ENCODE measurements at places on chromosomes 12 and 14.

DNA sequence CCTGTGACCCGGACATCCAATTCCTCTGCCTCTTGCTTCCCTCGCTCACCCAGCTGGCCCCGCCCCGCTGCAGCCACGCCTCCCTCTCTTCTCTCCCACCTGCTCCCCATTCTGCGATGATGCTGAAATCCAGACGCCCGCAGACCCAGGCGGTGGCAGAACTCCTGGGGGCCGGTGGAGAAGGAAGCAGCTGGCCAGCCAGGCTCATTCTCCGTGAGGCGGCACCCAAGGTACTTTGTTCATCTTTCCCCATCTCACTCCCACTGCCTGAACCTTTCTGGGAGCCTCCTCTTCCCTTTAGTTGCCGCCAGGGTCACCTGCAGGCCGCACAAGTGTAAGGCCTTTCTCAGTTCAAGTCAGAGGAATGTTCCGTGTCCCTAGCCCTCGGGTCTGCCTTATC lies 35.7 kb downstream of the FOXN4 start:
- no peak for DNase-seq

- no peak for DNase-seq
These were observed 308.4 kb upstream of the LRFN5 start for GRCh38 chr14:41298328-41298690.

- DNase-seq, result peak; percentile 73
These were observed 47.6 kb downstream of the TRAF3 start for GRCh38 chr14:102824832-102825231.

- DNase-seq, result no peak
These were observed 89.0 kb downstream of the PTPRR start for GRCh38 chr12:70831543-70831942.

DNA sequence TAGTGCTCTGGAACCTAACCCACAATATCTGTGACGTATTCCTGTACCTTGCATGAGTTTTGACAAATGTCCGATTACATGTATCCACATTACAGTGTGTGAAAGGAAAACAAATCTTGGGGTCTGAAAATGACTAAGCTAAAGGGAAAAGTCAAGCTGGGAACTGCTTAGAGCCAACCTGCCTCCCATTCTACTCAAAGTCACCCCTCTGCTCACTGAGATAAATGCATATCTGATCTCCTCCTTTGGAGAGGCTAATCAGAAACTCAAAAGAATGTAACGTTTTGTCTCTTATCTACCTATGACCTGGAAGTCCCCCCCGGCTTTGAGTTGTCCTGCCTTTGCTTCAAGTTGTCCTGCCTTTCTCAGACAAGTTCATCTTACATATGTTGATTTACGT lies 34.0 kb upstream of the KIF21A start:
- DNase-seq, result no peak

DNA sequence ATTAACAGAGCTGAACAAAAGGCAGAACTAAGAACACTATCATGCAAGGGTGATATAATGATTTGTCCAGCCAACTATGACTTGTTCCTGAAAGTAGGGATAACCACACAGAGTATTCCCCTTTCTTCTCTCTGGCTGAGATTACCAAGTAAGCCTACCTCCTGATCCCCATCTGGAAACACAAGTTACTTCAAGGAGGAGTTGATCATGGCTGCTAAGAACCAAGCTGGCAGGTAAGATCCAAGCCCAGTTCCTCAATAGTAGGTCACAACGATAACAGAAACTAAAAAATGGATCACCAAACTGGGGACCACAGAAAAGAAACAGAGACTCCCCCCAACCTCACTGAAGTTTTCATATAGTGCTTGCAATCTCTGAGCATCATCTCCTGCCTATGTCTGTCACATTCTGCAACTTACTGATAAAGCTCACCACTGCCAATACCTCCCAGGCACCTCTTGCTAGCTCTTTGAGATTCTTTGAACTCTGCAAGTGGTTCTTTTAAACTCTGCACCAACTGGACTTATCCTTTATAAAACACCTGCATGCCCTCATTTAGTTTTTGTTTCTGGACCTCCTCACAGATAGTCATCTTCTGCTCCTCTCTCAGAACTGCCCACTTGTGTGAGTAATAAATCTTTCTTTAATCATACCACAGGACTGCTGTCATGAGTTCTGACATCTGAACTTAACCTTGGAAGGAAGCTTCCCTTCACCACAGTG lies 76.6 kb downstream of the LRP6 start:
- no peak for DNase-seq

- no peak for DNase-seq
These were observed 310.6 kb downstream of the VRK1 start for GRCh38 chr14:97107760-97108159.

DNA sequence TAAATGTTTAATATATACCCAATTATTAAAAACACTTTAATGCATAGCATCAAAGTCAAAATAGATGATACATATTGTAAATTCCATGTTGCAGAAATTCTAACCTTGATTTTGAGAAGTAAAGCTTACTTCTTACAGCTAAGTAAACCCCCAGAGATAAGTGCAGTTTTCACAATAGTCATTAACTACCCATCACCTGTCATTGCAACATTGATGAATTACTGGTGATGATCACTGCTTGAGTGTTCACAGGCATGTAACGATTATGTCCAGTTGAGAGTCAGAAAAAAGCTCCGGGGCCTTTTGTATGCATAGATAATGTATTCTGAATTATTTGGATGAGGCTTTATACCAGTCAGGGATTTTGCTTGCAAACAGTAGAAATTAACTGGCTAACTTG lies 67.7 kb downstream of the ZNF664 start:
- DNase-seq, result no peak

DNA sequence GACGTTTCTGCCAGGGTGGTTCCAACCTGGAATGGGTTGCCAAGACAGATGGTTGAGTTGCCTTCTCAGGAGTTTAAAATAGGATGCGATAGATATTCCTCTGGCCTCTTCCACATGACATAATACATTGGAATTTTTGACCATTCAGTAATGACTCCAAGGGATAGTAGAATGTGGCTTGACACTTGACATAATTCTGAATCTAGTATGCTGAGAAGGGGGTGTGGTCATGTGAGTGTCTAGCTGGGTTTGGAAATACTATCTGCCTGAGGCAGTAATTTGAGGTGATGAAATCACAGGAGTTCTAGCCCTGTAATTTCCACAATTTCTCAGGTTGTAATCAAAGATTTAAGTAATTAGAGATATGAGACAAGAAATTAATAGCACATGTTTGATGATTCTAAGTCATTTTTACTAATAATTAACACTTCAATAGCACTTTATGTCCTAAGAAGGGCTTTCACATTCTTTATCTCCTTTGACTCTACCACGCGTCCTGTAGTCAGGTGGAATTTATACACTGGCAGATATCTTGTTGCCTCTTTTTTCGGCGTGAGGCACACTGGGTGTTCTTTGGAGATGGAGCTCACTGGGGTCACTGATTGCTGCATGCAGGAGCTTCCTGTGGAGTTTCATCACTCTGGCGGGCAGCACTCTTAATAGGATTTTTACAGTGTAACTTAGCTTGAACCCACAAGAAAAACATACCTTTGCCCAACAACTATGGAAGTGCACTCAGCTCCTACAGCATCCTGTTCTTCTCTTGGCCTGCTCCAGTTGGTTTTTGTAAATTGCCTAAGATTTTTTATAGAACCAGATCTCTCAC lies 3.2 kb upstream of the AMIGO2 start:
- DNase-seq, result peak; percentile 96

DNA sequence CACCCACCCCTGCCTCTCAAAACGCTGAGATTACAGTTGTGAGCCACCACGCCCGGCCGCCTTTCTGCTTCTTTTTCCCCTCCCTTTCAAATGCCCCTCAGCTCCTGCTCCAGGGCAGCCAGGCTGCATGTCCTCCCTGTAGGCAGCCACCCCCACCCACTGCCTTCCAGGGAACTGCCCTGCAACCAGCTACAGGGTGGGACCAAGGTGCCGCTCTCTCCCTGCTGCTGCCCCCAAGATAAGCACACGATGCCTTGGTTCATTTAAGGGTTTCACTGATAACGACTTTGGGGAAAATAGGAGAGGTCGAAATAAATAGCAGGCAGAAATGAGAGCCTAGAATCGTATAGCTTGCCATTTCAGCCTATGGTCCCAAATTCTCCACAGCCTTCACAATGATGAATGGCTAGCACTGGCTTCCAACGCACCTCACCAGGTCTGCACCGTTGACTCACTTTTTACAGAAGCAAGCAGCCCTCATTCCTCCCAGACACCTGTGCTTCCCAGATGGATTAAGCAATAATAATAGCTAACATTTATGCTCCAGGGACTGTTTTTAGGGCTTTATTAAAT lies 40.7 kb downstream of the ATG14 start:
- DNase-seq, result no peak

DNA sequence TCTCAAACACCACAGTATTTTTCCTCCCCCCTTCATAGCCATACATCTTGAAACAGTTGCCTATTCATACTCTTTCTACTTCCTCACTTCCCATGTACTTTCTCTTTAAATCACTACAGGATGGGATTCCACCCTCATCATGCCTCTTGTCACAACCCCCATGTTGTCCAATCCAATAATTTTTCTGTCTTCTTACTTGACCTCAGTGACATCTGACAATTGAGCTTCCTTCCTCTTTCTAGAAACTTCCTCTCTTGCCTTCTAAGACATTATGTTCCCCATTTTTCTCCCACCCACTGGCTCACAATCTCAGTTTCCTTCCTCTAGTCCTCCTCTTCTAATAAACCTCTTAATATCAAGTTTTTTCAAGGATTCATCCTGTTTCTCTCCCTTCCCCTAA lies 5.3 kb downstream of the C2CD5 start:
- no peak for DNase-seq

- DNase-seq, result no peak
These were observed 78.4 kb upstream of the RIC8B start for GRCh38 chr12:106696071-106696470.

Data from RCC 7860 (cell line).